Kidney capillary endothelial cell (primary cell): ENCODE measurements at places on chromosomes 12 and 14.

DNA sequence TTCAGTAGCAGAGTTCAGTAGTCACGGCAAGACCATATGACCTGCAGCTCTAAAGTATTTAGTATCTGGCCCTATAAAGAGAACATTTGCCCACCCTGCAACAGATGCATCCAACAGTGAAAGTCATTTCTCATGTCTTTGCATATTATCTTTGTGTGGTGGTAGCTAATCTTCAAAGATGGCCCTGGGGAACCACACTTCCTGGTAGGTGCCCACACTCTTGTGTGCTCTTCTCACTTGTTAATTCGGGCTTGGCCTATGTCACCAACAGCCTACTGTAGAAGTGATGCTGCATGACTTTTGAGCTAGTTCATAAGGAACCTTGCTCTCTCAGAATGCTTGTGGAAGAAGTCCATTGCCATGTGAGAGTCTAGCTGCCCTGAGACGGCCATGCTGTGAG is 85.6 kb downstream of the MAP1LC3B2 start:
- no peak for DNase-seq

GRCh38 chr12:100576331-100577036 is 3.0 kb downstream of the GAS2L3 start:
- DNase-seq: peak; percentile 88

- no peak for DNase-seq
Measured at GRCh38 chr12:28536088-28536487, 345.8 kb downstream of the CCDC91 start.

GRCh38 chr14:36996133-36996856 is 176.1 kb downstream of the SLC25A21 start:
- DNase-seq: no peak

GRCh38 chr14:73777420-73777819 is 63.2 kb upstream of the PNMA1 start:
- no peak for DNase-seq

DNA sequence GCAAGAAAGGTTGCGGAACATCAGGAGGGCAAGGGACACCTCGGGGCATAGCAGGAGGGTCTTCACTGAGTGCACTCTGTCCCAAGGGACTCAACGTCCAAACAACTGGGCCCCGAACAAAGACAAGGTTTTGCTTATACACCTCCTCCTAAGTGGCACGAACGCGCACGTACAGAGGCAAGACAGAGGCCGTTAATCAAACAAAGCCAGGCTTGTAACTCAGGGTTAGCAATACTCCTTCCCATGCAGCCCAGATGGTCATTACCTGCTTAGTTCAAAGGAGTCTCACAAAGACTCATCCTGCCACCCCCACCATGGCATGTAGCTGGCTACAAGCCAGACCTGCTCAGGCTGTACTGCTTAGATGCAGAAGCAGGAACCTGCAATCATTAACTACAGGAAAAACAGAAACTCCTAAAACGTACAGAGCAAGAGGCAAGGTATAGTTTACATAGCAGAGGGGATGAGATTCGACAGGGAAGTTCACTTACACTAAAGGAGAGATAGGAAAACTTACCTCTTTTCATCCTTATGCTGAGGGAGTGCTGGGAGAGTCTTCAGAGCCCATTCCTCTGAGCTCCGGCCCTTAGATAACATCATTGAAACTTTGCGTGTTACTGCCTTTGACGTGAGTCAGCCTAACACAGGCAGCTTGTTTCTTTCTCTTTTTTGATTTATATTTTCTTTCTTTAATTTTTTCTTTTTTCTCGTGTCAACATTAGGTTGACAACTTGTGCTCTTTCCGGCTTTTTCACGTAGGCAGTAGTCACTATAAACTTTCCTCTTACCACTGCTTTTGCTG is 1319.1 kb downstream of the TMEM121 start:
- DNase-seq: no peak

GRCh38 chr14:85415015-85415712 is 114.8 kb upstream of the FLRT2 start:
- DNase-seq: peak; percentile 78

DNA sequence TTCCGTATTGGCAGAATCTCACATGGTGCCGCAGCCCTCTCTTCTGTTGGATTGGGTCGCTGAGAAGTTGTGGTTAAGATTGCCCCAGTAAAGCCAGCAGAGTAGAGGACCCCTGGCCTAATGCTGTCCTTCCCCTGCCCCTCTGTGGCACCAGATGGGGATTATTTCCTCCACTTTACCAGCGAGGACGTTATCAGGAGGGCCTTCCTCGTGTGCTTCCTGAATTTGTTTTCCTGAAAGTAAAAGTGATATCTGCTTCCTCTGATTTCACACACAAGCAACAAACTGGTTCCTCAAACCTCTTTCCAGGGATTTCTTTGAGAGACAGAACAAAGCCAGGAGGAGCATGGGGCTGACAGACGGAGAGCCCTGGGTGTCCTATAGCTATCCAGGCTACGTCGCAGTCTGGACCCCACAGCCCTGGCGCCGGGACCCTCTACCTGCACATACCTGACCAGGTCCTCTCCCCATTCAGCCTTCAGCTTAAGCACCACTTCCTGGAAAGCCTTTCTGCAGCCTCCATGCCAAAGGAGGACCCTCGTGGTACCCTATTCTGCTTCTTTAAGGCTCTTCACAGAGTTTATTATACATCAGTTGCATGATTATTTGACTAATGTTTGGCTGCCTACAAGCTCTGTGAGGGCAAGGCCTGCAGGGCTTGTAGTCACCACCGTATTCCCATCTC is 314.8 kb upstream of the FKBP4 start:
- DNase-seq: no peak

DNA sequence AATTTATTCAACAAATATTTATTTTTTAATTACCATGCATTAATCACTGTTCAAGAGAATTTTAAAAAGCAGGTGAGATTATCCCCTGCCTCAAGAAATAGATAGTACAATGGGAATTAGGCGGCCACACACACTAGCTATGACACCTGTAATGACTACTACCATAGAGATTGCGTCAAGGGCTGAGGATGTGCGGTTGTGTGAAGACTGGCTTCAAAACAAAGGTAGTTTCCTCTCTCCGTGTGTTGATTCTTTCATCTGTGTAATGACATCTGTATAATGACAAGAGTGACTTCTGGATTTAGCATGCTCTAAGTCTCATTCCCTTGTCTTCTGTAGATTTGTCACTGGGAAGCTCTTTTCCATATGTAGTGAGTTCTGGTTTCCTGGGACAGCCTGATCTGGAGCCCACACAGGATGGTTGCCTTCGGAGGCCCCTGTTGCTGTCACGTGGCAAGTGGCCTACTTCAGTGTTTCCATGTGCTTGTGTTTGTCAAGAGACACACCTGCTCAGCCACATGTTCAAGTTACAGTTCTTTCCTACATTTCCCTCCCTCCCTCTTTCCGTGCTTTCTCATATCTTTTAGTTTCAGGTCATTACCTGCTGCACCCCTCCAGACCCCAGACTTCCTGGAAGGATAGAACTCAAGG is 64.3 kb downstream of the GALNT8 start:
- no peak for DNase-seq

GRCh38 chr12:81206429-81206828 is 128.6 kb downstream of the ACSS3 start:
- DNase-seq: no peak

GRCh38 chr14:85537526-85537925 is 7.6 kb downstream of the FLRT2 start:
- DNase-seq: no peak

GRCh38 chr14:58641509-58641908 is 3.7 kb downstream of the DACT1 start:
- DNase-seq: no peak

GRCh38 chr12:6966351-6966750 is 4.1 kb downstream of the PHB2 start:
- DNase-seq: no peak

GRCh38 chr14:104881369-104881979 is 16.4 kb downstream of the CEP170B start:
- no peak for DNase-seq

DNA sequence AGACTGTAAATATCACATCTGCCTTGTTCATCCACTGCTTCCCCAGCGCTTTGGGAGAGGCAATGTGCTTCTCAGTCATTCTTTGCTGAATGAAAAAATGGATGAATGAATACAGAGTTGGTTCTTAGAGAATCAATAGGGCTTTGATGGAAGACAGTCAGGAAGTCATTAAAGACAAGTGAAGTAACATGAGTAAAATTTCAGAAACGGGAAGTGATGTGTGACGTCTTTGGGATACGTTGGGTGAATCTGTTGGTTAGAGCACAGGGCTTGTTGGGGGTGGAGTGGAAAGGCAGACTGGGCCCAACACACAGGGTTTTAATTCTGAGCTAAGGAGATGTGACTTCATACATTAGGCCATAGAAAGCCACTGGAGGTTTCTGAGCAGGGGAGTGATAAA is 39.0 kb upstream of the NRXN3 start:
- DNase-seq: no peak

DNA sequence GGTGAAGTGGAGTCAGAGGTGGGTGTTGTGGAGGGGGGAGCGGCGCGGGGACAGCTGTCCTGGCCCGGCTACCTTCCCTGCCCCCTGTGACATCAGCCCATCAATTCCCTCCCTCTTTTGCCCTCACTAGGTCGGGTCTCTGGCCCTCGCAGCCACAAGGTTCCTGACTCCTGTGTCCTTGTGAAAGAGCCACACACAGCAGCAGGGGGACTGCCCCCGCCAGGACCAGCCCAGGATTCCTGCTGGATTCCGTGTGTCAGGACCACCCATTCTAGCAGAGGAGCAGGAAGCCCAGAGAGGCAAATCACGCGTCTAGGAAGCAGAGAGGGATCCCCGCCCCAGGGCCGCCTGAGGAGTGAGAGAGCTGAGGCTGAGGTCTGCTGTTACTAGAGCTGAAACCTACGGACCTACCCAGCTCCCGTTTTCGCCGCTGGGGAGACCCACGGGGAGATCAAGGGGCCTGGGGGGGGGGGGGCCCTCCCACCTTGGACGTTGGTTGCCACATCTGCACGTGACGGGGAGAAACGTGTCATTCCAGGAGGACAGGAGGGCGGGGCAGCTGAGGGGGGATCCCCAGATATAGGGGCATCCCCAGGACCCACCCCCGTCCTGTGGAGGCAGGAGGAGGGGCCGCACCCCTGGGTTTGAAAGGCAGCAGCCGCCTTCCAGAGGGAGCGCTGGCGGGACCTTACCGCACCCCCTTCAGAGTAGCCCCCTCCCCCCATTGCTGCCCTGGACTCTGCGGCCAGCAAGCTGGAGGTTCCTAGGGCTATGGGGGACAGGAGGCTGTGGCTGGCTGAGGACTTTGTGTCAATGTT is 12.5 kb upstream of the INF2 start:
- no peak for DNase-seq

DNA sequence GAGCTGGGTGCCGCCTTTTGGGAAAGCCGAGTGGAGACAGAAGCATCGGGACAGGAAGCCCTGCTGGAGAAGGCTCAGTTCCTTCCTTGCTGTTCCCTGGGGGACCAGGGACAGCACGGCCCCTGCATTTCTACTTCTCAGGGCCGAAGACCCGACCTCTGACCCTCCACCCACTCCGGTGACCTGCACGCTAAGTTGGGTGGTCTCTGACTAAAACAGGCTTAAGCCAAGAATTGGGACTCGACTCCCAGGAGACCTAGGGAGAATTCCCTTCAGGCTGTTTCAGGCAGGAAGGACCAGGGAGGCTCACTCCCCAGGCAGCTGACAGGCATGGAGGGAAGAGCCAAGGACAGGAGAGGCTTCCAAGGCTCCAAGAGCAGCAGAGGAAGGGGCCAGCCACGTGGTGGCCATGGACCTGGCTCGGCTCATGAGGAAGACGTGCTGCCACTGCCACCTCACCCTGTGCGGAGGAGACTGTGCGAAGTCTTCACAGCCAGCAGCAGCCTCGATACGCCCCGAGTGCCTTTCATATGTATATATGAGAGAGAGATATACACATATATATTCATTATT is 43.9 kb downstream of the DCAF4 start:
- no peak for DNase-seq

DNA sequence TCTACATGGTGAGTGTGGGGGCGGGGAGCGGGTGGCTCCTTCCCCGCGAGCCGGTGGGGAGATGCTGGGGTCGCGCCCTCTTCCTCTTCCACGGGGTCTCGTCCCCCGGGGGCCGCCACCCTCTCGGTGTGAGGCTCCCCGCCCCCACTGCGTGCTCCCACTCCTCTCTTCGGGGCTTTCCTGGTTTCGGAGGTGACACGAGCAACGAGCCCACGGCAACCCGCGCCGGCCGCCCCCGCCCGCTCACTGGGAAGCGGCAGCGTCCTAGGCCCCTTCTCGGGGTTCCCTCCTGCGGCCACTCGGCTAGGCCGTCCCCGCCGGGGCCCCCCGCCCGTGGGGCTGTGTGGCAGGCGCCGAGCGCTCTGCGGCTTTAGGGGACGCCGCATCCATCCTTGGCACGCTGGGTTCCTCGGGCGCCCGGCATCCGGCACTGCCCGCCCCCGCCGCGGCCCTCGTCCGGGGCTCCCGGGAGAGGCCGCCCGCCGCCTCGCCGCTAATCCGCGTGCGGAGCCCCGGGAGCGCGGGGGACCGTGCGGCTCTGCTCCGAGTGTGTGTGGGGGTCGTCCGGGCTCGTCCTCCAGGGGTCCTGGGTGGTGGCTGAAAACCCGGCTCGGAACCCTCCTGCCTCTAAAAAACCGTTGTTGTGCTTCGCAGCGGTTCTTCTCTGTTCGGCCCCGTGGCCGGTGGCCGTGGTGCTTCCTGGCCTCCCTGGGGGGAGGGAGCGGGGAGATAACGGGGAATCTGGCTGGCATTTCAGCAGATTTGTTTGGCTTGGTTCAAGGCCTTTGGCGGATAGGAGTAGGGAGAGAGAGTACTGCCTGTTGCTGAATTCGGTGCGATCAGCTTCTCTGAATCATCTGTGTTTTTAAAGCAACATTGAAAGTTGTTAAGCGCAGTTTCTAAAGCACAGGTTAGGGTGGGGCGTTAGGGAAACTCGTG is 1.0 kb downstream of the PCNX1 start:
- DNase-seq: peak; percentile 27

- no peak for DNase-seq
Measured at GRCh38 chr12:94404854-94405253, 54.8 kb downstream of the CEP83 start.

GRCh38 chr14:73452341-73453186 is 5.8 kb downstream of the NUMB start:
- peak; percentile 61 for DNase-seq

GRCh38 chr12:120125792-120126634 is 9.5 kb upstream of the RAB35 start:
- DNase-seq: peak; percentile 74

- peak; percentile 36 for DNase-seq
Measured at GRCh38 chr12:127588249-127588648, 678.7 kb upstream of the TMEM132C start.

GRCh38 chr12:4703676-4704075 is 16.5 kb upstream of the GALNT8 start:
- DNase-seq: no peak

DNA sequence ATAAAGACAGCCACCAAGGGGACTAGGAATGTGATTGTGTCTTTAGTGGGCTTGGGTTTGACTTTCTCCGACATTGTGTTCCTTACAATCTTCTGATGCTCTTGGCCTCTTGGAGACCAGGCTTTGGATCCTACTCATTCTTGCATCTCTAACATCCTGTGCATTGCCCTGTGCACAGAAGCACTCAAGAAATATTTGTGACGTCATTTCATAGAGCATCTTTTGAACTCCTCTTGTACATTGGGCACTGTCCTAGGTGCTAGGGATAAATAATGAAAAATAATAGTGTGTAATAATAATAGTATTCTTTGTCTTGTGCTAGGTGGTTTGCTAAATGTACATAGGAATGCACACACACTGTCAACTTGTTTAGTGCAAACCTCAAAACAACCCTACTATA is 108.8 kb upstream of the LHX5 start:
- DNase-seq: no peak
